ENCODE measurements at places on chromosomes 7 and 10.

GRCh38 chr10:101453791-101454718 lies 100.1 kb downstream of the BTRC start:
- peak; percentile 8 for DNase-seq

- no peak for DNase-seq
Measured at GRCh38 chr7:139339698-139340036, 1.5 kb upstream of the FMC1 start.

DNA sequence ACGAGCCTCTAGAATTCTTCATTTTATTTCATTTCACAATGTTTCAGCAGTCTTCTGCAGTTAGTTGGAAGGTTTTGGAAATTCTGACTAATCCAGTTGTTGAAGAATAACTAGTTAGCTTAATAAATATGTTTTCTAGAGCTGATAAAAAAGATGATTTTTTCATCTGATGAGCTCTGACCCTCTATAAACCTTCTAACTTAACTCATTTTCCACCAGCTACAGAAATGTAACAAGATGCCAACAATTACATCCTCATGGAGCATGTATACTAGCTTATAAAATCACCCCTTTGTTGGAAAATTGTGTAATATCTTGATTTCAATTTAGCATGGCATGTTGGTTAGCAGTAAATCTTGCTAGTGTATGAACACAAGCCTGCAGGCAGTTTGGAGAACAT lies 33.1 kb downstream of the KAT6B start:
- DNase-seq, result no peak

GRCh38 chr7:89623018-89623672 lies 531.1 kb upstream of the STEAP1 start:
- peak; percentile 29 for DNase-seq

DNA sequence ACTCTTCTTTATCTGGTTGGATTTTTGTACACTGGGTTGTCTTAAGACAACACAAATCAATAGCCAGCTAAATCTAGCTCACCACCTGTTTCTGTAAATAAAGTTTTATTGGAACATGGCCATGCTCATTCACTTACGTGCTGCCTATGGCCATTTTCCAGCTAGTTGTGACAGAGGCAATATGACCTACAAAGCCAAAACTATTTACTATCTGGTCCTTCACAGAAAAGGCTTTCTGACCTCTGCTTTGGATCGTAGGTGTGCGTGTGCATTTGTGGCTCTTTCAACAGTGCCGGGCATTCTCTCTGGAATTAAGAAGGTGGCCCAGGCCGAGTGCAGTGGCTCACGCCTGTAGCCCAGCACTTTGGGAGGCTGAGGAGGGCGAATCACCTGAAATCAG lies 45.5 kb downstream of the NRAP start:
- no peak for DNase-seq

- no peak for DNase-seq
Measured at GRCh38 chr10:75117995-75118394, 6.5 kb downstream of the SAMD8 start.

GRCh38 chr10:100725869-100726426 lies 19.4 kb upstream of the PAX2 start:
- no peak for DNase-seq

GRCh38 chr7:36115448-36116321 lies 37.4 kb upstream of the EEPD1 start:
- DNase-seq, result peak; percentile 13

DNA sequence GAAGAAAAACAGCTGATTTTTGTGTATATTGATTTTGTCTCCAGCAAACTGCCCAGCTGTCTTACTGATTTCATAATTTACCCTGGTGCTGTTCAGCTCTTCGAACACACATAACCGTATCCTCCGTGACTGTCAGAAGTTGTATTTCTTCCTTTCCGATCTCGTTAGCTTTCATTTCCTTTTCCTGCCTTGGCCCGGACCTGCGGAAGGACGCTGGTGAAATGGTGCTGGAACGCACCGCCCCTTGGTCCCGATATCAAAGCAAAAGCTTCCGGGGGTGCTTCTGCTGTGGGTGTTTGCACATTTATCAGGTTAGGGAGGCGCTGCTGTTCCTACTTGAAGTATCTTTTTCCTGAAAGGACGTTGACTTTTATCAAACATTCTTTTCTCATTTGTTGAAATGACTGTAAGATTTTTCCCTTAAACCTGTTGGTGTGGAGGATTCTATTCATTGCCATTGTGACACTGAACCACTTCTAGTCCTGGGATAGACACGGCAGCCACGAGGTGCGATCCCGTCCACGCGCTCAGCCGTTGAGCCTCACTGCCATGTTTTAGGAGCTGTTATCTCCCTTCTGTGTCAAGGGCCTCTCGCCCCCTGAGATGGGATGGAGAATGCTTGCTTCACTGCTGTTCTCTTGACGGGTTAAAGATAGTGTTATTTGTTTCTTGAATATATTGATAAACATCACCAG lies 72.6 kb downstream of the FOXL3 start:
- peak; percentile 61 for DNase-seq

DNA sequence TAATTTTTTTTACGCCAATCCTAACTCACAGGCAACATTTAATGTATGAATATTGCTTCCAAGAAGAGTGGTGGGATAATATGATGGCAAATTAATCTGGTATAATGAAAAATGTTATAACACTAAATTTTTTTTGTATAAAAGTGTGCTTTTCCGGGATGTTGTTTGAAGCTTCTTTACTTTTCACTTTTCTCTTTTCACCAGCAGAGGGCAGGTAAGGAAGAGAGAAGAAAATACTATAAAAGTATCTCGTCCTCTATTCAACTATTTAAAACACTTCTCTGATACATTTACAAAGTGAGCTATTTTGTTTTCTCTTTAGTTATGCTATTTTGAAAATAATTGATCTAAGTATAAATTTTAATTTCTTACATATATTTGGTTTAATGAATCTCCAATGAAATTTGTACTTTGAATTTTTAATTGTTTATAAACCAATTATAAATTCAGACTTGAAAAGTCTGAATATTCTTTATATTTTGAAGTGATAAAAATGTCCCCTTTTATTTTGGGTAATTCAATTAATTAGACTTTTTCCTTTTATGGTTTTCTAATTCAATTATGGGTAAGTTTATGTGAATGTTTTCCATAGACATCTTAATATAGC lies 20.7 kb upstream of the CFTR start:
- no peak for DNase-seq

DNA sequence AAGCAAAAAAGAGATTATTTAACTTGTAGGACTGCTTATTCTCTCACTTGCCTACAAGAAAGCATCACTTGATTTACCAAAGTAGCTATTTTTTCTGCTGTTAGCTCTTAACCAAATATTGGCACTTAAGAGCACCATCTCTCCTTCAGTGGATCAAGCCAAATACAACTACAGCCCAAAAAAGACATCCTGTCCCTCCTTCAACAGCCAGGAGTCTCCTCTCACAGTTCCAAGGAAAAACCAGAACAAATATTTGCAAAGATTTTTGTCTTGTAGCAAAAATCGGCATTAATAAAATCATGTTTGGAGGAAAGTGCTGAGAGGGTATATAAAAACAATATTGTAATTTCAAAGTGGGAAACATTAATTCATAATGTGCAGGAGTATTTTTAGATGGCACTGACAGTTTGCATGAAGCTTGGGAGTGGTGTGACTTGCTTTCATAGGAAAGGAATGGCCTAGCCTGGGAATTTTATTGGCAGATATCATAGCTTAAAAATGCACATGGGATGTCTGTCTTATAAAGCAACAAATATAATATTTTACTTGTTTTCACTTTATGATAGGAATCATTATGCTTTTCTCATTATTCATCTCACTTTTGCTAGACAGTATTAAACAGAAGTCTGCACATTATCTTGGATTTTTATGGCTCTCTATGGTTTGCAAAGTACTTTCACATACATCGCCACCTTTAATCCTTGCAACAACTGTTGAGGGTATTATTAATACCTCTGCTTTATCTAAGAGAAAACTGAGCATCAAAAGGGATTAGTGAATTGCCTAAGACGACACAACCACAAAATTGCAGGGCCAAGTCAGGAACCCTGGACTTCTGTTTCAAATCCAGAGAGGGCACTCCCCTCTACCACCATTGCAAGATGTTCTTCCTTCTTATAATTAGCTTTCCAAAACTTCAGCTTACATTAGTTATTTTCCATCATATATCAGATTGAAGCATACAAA lies 103.5 kb downstream of the AGMO start:
- DNase-seq, result no peak

DNA sequence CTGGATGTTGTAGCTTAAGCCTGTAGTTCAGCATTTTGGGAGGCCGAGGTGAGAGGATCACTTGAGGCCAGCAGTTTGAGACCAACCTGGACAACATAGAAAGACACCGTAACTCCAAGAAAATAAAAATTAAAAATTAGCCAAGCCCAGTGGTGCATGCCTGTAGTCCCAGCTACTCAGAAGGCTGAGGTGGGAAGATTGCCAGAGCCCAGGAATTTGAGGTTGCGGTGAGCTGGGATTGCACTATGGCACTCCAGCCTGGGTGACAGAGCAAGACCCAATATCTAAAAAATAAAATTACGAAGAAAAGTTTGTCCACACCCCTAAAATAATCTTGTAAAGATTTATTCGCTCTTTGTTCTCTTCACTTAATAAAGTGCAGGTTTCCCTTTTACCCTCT lies 951.0 kb downstream of the TYW1 start:
- no peak for DNase-seq

GRCh38 chr10:29950391-29950790 lies 109.0 kb downstream of the JCAD start:
- DNase-seq, result no peak

GRCh38 chr10:79560160-79560709 lies at the start of gene SFTPA2:
TSS of gene SFTPA2 (minus strand) at chr10:79560407. CDS start at chr10:79559483, 924 bp downstream.
- no peak for DNase-seq

- DNase-seq, result no peak
Measured at GRCh38 chr10:77545585-77545984, 92.0 kb downstream of the KCNMA1 start.

DNA sequence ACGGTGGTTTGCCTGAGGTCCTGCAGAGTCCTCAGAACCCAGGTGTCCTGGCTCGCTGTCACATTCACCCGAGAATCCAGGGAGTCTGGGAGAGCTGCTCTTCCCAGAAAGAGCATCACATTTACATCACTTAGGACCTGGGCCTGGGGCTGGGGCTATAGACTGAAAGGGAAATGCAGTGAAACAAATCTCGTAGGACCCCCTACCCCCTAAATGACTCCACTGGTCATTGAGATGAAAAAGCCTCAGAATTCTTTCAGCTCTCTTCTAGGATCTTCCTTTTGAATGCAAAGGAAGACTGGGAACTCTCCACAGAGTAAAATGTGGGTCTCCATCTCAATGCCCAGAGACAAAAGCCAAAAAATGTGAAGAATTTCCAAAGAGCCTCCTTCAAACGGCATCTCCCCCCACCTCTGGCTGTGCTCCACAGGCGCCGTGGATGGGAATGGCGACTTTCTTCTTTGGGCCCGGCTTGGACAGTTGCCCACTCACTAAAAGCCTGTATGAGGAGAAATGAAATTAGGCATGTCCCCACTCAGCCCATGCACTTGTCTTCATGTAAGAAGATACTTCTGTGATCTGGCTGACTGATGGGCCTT lies 49.0 kb upstream of the PODXL start:
- no peak for DNase-seq

DNA sequence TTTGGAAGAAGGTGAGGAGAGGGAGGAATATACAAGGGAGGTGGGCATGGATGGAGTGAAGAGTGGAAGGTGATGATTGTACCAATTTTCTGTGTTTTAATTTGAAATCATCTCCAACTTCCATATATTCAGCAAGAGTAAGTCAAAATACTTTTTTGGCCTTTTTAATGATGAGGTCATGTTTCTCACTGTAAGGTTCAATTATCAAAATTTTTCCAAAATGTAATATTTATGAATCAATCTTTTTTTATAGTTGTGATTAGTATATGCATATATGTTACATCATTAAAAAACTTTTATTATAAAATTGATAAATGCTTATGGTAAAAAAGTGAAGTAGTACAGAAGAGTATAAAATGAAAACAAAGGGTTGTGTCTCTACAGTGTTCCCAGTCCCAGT lies 40.7 kb downstream of the PRKAR2B start:
- no peak for DNase-seq

GRCh38 chr10:119243488-119243887 lies 36.1 kb downstream of the GRK5 start:
- DNase-seq, result no peak

GRCh38 chr7:157430721-157431120 lies 93.9 kb downstream of the DNAJB6 start:
- DNase-seq, result no peak

DNA sequence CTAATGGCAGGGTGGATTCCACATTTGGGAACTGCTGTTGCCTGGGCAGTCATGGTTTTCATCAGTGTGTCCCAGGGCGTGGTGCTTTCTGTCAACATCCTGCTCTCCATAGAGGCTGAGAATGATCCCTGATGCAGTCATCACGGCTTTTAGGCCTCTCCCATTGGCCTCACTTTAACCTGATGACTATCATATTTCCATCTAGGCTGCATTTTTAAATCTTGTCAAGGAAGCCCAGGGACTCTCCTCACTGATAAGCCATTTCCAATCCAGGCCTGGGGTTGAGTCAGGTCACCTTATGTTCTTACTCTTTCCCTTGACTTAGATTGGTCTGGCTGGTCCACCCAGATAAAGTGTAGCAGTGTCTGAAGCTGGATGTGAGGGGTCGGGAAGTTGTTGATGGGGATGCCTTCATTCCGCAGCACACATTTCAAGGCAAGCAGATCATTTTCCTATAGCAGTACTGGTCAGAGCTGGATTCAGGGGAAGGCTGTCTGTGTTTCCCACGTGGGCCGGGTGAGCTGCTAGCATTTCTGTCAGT lies 177.0 kb downstream of the AUTS2 start:
- no peak for DNase-seq

DNA sequence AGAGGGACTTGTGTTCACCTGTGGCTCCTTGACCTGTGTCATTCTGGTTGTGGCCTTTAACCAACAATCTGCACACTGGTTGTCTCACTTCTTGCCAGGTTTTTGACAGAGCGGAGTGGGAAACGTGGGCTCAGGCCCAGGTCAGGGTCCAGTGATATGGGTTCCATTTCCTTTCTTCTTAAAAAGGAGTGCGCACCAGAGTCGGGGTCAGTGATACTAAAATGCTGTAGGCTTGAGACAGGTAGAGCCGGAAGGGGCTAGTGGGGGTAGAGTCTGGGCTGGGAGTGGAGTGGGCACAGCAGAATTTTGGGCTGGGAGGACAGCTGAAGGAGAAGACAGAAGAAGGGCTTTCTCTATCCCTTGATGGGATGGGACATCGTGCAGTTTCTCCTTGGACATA lies 61.2 kb downstream of the SH2D4B start:
- DNase-seq, result no peak

- DNase-seq, result no peak
Measured at GRCh38 chr7:142094861-142095260, 16.7 kb upstream of the MGAM2 start.

DNA sequence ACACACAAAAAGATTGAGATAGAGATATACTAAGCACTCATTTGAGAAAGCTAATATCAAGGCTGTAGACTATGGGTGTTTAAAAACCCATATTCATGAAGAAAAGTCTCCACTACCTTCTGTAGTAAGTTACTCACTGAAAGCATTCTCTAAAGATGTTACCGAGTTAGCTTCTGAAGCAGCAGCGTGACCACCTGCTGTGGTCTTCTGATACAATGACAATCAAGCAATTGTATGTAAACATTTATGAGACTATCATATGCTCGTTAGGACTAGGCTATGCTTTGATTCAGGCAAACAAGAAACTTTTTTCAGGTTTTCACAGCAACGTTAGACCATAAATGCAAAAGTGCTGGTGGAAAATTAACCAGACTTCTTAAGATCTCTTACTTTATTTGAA lies 11.2 kb downstream of the RHOBTB1 start:
- DNase-seq, result no peak

Data from CD4-positive, alpha-beta T cell treated with Interleukin-21 for 1 hour (primary cell).